ENCODE measurements at places on chromosomes 5 and 9.

DNA sequence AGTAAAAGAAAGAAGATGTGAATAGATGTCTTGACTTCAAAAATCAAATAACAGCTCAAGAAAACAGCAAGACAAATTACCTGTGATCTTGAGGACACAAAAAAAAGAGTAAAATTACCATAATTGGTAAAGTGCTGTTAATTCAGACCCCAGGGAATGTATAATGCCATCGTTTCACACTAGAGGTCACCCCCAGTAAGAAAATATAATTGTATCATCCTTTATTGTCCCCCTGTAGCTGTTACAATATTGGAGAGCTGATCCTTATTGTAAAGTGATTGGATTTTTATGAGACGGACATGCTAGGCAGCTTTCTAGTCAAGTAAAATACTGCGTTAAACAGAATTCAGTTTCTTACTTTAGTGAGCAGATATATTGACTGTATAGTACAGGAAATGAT, 377.0 kb downstream of the TLE1 start:
- no peak for DNase-seq

- DNase-seq = no peak
These were observed 1035.3 kb downstream of the CDH12 start for GRCh38 chr5:21817668-21818369.

GRCh38 chr5:119273391-119273839, 82.4 kb upstream of the TNFAIP8 start:
- peak; percentile 57 for DNase-seq

DNA sequence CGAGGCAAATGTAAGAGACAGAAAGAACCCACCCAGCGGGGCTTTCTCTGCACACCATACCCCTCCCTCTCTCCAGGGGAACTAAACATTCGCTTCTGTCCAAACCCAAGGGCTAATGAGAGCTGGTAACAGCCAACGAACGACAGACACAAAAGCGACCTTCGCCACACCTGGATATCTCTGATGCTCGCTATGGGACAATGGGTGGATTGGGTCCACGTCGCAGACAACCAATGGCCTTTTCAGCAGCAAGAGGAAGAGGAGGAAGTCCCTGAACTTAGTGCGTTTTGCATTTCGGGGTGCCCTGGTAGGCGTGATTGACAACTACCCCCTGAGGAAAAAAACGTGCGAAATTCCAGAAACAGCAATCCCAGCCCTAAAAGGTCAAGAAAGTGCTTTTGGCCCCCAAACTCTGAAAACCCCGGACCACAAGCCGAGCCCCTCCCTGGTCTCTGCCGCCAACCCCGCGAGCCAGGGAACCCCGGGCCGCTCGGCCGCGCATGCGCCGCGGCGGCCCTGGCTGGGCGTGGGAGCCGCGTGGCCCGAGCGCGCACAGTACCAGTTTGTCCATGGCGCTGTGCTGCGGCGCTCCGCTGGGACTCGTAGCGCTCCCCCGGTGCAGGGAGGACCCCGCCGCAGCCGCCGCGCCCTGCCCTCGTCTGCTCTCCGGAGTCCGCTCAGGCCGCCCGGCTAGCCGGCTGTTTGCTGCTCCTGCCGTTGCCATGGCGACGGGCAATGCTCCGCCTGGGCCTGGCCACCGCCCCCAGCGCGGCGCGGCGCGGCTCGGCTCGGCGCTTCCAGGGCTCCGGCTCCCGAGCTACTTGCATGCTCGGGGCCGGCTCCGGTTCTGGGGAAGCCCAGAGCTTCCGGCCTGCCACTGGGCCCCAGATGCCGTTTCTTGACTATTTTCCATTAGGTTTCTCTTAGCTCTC, 66.9 kb upstream of the DNAH5 start:
- no peak for DNase-seq

DNA sequence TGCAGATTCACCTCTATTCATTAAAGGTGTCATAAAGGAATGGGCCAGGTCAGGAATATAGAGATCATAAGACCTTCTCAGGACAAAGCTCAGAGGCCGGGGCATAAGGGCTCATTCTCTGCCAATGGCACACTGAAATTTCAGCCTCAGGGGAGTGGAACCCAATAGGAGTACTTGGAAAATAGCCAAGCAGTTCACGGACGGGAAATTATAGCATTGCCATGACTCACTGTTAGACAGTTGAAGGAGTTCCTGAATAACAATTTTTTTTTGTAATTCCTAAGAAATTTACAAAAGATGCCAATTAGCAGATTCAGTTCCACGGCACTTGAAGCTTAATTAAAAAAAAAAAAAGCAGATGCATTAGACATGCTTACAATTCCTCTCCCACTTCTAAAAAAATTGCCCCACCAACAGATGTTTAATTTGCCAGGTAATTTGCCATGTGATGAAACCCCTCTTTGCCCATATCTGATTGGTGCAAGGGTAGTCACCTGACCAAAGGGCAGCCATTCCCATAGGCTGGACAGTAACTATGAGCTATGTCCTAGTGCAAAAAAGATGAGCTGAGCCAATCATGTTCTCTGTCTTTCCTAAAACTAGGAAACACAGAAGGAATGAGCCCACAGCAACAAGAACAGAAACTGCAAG, 58.6 kb downstream of the PTCD2 start:
- DNase-seq = no peak

DNA sequence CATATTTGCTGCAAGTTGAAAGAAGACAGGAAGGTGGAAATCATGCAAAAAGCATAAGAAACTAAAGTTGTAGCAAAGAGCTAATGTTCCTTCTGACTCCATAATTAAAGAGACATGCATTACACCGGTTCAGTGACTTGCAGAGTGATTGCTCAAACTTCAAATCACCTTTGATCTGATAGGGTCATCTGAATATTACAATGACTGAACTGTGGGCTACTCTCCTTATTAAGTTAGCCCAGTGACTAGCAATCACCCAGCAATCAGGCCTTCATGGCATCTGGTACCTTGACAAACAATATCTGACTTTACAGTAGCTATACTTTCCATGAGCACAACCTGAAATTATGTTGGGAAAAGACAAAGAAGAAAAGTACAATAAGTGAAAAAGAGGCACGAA, 84.9 kb downstream of the NREP start:
- no peak for DNase-seq

All from CD4-positive, alpha-beta T cell treated with Interleukin-4 for 4 hours (primary cell).